Right ventricle myocardium inferior (tissue), 1 donor: ENCODE measurements at places on chromosomes 11 and 22.

DNA sequence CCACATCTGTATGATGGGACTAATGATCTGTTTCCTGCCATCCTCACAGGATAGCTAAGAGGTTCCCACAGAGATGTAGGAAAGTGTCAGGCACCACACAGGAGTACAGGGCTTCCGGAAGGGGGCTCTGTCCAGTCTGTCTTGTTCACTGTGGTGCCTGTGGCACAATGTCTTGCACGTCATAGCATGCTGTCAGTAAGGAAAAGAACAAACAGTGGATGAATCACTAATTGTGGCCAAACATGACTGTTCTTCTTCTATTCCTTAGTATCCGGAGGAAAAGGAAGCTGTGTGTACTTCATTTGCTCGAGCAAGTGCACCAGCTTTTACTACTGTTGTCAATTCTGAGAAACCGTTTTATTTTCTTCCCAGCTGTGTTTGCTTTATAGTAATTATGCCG lies 73.4 kb upstream of the YWHAH start:
- no peak for DNase-seq

DNA sequence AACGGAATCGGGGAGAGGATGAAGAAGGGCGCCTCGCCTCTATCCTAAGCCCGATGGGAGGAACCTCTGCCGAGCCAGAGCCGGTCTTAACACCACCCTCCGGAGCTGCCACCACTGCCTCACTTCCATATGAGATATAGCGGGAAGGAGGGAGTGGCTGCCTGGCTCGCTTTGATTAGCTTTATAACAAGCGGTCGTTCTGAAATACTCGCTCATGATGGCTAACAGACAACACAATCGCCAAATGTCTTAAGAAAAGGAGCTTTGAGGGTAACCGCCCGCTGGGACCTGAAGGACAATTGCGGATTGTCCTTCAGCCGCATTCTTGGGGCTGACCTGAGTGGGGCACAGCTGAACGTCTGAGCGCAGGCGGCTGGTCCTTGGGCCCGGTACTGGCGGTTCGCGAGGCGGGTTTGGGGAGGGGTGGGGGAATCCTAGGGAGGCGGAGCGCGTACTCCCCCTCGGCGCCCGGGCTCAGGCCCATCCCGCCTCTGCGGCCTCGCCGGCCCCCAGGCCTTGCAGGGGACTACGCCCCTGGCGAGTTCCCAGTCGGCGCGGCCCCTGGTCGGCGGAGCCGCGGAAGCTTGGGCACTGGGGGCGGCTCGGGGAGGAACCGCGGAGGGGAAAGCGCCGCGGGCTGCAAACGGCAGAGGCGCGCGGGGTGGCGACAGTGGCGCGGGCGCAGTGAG lies at the start of gene PLAAT5:
TSS of gene PLAAT5 (minus strand) at position 617 of the 689 bp plus-strand sequence. CDS start at position 484, 133 bp downstream.
- DNase-seq, result peak; percentile 74

- peak; percentile 62 for DNase-seq
Observed at GRCh38 chr11:65595543-65596281, at the start of gene KCNK7. Gene KCNK7, minus strand, starts transcription at chr11:65595800. Its CDS starts 28 bp downstream, at chr11:65595772.

GRCh38 chr11:100525635-100526034 lies 161.5 kb upstream of the ARHGAP42 start:
- no peak for DNase-seq
